Omental fat pad (tissue), 4 donors: ENCODE measurements at places on chromosomes 3 and 15.

DNA sequence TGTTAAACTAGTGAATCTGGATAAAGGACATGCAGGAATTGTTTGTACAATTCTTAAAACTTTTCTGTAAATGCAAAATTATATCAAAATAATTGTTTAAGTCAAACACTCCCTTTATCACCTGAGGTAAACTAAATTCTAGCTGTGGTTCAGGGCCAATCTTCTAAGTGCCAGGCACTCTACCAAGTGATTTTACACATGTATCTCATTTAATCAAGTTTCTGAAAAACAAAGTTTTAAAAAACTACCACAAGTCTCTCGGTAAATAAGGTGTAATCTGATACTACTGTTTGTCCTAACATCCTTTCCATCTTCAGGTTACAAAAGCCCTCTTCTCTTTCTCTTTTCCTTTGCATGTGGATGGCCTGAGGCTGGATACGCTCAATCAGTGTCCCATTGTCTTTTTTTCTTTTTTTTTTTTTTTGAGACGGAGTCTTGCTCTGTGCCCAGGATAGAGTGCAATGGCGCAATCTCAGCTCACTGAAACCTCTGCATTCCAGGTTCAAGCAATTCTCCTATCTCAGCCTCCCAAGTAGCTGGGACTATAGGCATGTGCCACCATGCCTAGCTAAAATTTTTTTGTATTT is 19.3 kb downstream of the IFT80 start:
- no peak for DNase-seq

GRCh38 chr3:48186631-48187300 is 1.5 kb downstream of the CDC25A start:
- no peak for DNase-seq

DNA sequence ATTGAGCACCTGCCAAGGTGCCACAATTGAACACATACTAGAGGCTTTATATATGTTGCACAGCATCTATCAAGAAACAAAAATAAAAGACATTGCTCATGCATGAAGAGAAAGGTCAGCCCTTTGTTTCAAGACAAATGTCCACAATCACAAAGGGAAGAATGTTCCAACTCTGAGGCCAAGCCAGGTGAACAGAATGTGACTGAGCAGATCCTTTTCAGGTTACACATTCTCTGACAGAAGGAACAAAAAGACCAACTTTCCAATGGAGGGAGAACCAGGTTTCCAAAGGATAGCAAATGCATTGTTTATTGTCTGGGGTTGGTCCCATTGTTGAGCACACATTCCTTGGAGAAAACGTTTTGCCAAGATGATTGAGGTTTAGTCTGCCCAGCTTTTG is 50.2 kb upstream of the FAM174B start:
- no peak for DNase-seq

GRCh38 chr15:98442901-98443300 is 205.4 kb upstream of the IGF1R start:
- DNase-seq: no peak

DNA sequence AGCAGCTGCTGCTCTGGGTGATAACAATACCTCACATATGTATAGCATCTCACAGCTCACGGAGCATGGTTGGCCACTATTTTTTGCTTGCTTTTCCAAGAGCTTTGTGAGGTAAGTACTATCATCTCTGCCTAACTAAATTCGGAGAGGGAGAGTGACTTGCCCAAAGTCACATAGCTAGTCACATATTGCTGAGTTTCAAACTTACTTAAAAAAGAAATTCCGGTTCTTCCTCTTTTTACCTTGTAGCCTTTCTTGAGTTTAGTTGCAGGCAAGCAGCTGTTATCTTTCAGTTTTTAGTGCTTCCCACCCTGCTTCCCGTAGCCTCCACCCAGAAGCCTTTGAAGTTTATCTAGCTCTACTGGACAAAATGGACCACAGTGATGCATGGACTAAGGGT is 309.2 kb downstream of the PDCD6IP start:
- no peak for DNase-seq

GRCh38 chr3:102972350-102972749 is 537.5 kb downstream of the ZPLD1 start:
- DNase-seq: no peak

- no peak for DNase-seq
Measured at GRCh38 chr3:55911266-55911665, 424.2 kb upstream of the WNT5A start.

GRCh38 chr3:125069452-125069851 is 13.7 kb upstream of the HEG1 start:
- no peak for DNase-seq

- no peak for DNase-seq
Measured at GRCh38 chr3:56251343-56251945, 216.8 kb downstream of the ERC2 start.

GRCh38 chr15:35624881-35625280 is 78.9 kb upstream of the DPH6 start:
- DNase-seq: peak; percentile 36

DNA sequence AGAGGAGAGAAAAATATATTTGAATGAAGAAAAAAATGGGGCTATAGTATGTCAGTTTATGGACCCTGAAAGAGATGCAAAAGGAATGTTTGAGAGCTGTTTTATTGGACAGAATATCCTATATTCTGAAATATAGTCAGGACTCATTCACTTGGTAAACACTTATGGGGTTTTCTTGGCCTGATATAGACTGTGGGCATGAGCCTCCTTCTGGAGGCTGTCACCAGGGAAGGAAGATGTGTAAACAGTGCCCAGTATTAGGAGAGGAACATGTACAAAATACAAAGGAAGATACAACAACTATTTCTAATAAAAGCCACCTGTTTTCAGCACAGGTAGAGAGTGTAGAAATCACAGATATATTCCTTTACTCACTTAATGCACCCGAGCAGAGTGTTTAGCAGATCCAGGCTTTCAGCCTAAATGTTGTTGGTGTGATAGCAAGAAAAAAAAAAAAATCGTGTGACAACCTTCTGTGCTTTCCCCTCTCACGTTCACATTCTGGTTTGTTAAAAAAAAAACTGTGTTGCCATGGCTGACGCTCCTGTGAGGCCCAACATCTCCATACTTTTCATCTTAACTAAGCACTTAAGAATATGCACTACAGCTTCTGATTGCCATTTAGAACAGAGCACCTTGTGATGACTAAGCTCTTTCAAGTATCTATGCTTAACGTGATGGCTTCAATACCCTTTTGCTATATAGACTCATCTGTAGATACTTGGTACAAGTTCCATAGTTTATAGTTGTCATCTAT is 134.1 kb downstream of the MBNL1 start:
- DNase-seq: no peak

DNA sequence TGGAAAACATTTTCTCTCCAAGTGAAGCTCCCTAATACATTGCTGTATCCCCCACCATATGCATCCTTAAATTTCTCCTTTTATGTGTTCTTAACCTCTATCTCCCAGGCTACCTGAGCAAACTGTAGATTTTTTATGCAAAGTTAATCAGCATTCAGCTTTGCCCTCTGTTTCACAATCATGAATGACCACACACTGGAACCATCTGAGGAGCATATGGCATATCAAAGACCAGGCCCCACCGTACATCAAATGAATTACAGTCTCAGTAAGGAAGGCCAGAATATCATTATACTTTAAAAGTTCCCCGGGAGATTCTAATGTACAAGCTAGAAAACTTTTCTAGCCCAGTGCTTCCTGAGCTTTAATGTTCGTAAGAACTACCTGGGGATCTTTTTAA is 115.5 kb upstream of the NECTIN3 start:
- DNase-seq: no peak

DNA sequence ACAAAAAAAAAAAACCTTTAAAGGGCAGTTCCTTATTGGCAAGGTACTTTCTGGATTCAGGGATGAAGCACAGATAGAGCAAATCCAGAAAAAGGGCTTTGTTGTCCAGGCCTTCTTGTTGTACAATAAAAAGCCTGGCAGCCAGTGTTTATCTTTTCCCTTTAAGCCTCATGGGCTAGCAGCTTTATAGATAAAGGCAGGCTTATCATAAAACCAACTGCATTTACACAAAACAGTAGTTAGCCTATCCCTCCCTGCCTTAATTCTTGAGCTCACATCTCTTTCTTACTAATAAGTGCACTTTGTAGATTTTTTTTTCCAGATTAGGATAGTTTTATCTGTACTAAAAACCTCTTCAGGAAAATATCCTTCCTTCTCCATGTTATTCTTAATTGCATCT is 662.8 kb upstream of the CCDC54 start:
- DNase-seq: no peak

- DNase-seq: no peak
Measured at GRCh38 chr3:193556841-193557240, 2.1 kb upstream of the ATP13A4 start.

GRCh38 chr3:12148183-12148940 is 10.3 kb downstream of the TIMP4 start:
- DNase-seq: no peak

- no peak for DNase-seq
Measured at GRCh38 chr3:134357914-134358811, 16.1 kb downstream of the AMOTL2 start.

DNA sequence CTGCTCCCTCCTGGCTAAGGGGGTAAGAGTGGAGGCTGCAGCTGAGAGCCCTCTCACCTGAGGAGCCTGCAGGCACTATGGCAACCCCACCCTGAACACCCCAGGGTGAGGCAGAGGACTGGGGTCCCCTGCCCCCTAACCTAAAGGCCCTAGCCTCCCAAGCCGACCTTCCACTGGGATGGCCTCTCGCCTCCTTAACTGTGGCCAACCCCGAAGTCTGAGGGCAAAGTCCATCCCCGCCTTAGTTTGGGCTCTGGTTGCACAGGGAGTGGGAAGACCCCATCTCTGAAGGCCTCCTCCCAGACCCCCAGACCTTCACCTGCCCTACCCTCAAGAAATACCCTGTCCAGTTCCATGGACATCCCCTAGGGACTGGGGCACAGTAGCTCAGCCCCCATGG is 100.6 kb upstream of the PRR23E start:
- DNase-seq: no peak

DNA sequence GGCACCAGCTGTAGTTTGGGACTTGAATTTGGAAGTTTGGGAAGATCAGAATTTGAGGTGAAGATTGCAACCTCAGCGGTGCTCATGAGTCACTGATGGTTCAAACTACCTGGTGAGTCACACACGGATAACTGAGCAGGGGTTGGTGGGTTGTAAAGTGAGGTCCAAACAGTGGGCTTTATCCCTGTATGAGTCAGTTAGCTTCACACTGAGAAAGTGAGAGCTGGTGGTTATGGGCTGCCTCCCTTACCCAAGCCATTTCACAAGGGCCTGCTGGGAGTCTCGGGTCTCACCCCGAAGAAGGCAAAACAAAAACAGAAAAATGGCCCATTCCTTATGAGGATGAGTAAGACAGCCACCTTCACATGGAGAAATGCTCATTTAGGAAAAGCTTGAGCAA is 77.0 kb downstream of the ITGA11 start:
- DNase-seq: no peak

DNA sequence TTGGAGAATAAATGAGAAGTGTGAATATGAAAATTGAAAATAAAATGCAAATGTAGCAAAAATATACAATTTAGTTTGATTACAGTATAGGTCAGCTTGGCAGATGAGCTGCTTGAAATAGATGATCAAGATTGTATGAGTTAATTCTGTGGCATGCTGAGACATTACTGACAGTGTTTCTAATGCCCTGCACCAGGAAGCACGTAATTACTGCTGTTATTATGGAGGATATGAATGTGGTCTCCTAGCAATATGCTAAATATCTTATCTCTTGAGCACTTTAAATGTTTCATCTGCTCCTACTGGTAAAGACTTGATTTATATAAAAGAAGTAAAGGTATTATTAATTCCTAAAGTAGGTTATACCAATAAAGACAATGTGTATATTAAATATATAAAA is 1015.5 kb downstream of the PLOD2 start:
- DNase-seq: no peak

GRCh38 chr3:107589454-107589853 is 66.7 kb downstream of the BBX start:
- DNase-seq: no peak

DNA sequence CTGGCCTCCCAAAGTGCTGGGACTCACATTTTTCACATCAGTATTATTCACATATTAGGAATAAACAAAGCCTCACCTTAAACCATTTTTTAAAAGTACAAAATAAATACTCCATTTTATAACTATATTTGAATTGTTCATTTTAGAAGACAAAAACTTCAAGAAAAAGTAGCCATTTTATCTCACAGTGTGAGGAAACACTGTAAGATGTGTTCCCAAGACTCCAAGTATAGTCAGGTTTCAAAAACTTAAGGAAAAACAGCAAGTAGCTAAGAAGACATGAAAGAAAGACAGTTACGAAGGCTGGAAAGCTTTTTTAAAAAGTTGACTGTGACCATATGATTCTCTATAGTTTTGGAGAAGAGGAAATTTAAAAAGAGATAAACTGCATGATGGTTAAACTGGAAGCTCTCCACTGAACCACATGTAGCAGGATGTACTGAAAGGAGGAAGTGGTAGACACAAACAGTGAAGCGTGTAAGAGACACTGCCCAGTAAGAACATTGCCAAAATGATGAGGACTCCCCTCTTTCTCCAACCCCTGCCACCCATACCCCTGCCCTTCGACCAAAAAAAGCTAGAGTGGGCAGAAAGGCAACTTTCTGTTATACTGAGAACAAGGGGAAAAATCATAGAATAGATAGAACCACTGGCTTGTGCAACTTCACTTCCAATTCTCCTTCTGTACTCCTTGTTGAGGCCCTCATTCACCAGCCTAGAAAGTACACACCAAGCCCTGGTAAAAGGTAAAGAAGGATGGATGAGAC is 6.2 kb upstream of the TMF1 start:
- DNase-seq: no peak

- DNase-seq: no peak
Measured at GRCh38 chr15:87681104-87681503, 575.4 kb downstream of the NTRK3 start.

DNA sequence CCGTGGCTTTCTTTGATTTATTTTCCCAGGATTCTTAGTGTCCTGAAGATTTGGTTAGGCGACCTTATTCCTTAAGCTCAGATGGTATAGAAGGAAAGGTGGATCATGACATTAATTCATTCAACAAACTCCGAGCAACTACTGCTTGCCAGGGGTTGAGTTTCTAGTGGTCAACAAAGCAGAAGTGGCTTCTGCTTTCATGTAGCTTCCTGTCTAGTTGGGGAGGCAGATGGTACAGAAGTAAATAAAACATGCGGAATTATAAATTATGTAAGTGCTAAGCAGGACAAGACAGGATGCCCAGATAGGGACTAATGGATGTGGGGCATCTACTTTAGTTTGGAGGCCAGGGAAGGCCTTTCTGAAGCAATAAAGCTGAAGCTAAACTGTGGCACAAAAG is 15.6 kb downstream of the EEFSEC start:
- DNase-seq: no peak

DNA sequence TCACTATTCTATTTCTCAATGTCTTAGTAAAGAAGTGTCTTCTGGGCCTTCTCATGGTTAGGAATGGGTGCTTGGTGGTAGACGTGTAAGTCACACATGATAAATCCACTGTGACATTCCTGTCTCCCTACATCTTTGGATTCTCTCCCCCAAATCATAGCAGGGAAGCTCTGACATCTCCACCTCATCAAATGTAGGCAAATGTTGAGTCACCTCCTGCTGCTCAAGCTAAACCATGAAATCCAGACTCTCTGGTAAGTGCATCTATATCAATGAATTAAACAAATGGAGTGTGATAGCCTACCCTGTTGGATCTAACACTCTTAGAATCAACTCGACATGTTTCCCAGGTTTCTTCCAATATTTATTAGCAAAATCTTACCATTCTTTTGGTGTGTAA is 42.8 kb upstream of the RPL35A start:
- DNase-seq: no peak

GRCh38 chr15:50458348-50459112 is 34.3 kb downstream of the USP8 start:
- DNase-seq: no peak
